ENCODE measurements at places on chromosomes 12 and 14. TPM values are rescaled to one million over a fixed set of nuclear protein-coding genes. Genes with fewer than 3 reads are reported as not detected.

GRCh38 chr12:118183711-118184110, 47.8 kb downstream of the PEBP1 start:
- DNase-seq, result no peak

- no peak for DNase-seq
Observed at GRCh38 chr12:111686574-111687105, 787 bp downstream of the ACAD10 start.

DNA sequence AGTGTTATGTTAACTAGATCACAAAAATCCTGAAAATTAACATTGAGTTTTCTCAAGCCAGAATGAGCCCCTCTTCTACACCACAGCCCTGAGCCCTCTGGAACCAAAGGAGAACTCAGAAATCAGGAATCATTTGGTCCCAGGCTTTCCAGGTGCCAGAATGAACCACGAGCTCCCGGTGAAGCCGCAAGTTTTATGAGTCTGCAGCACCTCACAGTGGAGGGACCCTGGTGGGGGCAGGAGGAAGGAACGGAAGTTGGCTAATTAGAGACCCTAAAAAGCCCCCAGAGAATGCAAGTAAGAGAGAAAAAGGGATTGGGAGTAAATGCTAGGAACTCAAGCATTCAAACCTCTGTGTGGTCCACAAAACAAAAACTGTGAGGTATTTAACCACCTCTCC, 52.9 kb upstream of the BCL2L14 start:
- DNase-seq, result no peak

The RNF10 gene
- polyA plus RNA-seq, result 159 TPM

DNA sequence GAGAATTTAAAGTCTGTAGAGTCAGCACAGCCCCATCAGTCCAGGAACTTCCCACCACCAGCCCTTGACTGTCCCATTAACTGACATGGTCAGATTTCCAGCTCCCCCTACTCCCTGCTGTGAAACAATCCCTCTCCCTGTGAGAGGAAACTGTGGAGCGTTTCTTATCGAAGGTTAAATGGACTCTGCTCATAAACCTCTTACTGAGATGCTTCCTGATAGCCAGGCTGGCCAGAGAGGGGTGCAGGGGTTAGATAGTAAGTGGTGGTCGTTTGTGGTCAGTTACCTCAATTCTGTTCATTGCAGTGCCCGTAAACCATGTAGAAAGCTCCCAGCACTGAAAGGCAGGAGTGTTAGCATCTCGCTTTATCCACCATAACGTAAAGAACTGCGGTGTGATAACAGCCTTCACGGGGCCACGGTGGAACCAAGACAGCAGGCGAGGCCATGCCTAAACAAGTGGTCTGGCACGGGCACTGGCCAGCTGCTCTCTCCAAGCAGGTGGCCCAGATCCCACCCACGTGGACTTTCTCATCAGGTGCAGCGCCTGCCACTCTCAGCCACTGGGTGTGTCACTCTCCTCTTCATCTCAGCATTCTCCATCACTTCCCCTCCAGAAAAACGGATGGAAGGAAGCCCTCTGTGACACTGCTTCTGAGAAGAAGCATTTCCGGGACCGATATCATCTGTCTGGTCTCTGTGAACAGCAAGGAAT, 102.2 kb downstream of the FBXL14 start:
- no peak for DNase-seq

DNA sequence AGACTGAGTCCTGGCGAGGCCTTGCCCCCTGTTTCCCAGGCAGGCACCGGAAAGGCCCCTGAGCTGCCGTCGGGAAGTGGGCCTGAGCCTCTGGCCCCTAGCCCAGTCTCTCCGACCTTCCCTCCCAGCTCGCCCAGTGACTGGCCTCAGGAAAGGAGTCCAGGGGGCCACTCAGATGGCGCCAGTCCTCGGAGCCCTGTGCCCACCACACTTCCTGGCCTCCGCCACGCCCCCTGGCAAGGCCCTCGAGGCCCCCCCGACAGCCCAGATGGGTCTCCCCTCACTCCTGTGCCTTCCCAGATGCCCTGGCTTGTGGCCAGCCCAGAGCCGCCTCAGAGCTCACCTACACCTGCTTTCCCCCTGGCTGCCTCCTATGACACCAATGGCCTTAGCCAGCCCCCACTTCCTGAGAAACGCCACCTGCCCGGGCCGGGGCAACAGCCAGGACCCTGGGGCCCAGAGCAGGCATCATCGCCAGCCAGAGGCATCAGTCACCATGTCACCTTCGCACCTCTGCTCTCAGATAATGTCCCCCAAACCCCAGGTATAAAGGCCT, 10.9 kb downstream of the TNS2 start:
- peak; percentile 39 for DNase-seq

DNA sequence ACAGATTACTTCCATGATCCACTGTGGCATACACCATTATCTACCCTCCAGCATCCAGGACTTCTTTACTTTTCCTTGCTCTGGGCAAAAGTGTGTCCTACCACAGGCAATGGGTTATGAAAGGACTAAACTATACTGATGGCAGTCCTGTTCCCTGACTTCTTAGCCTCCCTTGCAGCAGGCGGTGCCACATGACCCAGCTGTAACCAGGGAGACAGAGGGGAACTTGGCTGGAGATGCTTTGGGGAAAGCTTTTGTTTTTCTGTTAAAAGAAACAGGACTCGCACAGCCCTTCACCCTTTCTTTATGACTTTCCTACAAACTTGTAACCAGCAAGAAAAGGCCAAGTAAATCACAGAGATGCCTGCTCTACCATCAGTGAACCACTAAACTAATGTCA, 394.4 kb downstream of the PCNX1 start:
- DNase-seq, result no peak

Measured in muscle of leg (tissue), 16 donors.